ENCODE measurements at places on chromosomes 5 and 9.

GRCh38 chr9:22285066-22285465, 161.6 kb upstream of the DMRTA1 start:
- no peak for DNase-seq

DNA sequence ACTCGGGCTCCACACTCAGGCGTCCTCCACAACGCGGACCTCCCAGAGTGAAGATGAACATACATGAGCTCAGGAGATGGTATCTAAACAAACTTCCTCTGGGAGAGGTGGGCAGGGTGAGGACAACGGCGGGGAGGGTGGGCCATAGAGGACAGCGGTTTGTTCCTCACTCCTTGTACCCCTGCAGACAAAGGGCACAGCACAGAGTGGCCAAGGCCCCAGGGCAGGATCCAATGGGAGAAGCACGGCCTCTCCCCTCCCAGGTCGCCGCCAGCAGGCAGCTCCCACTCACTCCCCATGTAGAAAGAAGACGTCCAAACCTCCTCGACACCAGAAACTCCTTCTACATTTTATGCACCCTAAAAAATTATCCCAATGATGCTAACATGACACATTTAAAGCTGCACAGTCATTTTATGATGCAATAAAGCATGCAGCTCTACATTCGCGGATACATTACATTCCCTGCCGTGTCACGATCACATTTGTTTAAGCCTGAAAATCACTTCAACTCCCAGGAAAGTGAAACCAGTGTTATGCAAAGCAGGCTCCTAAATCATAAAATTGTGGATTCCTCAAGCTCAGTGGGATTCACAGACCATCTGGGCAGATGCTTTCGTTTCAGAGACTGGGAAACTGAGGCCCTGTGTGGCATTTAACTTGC, 87.5 kb upstream of the SARDH start:
- DNase-seq, result no peak

DNA sequence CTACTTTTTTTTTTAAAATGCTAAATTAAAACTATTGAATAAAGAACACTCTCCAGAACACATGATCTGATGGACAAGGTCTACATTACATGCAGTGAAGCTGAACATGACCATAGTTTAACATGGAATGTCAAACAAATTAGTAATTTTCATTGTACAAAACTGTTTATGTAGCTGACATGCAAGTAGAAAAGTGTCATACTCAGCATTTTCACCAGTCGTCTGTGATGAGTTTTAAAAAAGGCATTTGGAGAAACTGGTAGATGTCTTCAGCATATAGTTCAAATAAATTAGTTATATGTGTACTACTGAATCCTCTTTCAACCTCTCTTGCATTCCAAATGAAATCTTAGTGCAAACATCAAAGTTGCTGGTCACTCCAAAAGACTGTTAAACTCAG, 301.9 kb downstream of the FER start:
- DNase-seq, result no peak

- no peak for DNase-seq
Observed at GRCh38 chr9:135212961-135213360, 125.5 kb downstream of the OLFM1 start.

GRCh38 chr5:43309637-43310036, 3.6 kb downstream of the HMGCS1 start:
- no peak for DNase-seq

DNA sequence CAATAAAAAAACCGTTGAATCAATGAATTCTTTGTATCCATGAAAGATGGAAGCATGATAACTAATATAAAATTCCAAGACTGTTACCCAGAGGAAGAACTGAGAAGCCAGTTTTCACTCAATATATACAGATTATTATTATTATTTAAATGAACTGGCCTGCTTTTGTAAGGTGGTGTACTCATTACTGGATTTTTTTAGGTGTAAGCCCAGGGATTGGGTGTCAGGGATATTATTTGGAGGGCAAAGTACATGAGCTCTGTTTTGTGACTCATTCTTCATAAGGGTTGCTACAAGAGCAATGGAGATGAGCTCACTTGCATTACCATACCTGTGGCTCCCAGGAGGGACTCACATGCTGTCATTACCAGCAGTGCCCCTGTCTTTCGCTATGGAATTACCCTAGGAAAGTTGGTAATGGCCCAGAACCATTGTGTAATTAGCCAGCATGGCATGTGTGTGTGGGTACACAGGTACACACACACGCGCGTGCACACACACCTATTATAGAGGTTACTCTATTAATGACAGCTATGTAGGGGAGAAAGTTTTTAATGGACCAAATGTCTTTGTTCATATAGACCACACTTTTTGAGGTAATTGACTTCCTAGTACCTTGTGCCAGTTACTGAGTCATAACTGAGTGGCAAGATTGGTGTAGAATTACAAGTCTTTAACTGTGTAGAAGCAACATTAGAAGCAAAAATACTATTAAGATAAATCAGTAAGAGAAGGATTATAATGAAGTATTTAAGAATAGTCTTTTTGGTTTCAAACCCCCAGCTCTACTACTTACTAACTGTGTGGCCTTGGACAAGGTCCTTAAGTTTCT, 143.4 kb downstream of the GDNF start:
- no peak for DNase-seq

DNA sequence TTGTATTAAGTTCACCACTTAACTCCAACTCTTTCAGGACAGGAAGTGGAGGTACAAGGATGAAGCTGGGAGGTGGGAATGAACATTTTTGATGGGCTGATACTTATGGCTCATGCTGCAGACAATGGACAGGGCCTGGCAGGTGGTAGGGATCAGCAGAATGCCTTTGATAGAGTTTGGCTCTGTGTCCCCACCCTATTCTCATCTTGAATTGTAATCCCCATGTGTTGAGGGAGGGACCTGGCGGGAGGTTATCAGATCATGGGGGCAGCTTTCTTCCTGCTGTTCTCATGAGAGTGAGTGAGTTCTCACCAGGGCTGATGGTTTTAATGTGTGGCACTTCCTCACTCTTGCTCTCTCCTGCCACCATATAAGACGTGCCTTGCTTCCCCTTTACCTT, 87.3 kb upstream of the PRLR start:
- DNase-seq, result no peak

GRCh38 chr5:178467205-178467567, 123.0 kb downstream of the COL23A1 start:
- DNase-seq, result no peak

- DNase-seq, result no peak
Observed at GRCh38 chr5:151670083-151670686, 16.5 kb downstream of the SPARC start.

- no peak for DNase-seq
Observed at GRCh38 chr5:7728076-7728475, 122.9 kb downstream of the CFAP90 start.

DNA sequence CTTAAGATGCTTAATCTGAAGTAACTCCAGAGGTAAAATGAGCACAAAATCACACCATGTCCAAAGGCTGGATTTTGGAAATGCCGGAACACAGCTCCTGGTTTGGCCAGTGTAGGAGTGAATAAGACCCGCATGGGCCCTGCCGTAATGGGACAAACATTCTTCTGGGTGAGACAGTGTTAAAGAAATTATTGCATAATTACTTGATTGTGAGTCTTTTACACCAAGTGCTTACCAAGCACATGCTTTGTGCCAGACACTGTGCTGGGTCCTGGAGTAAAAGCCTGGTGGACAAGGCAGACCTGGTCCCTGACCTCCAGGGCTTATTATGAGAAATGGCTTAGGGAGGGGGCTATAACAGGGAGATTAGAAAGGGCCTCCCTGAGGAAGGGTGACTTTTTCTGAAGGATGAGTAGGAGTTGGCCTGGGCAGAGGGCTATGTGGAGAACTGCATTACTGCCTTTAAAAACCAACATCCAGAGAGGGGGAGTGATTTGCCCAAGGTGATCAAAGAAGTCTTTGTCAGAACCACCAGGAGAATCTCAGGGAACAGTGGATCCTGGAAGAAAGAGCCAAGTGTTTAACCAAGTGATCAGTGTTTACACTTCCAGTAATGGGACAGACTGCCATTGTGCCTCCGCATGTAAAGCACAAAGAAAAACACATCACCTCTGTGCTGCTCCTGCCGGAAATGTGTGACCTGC, 3.5 kb downstream of the PDE6A start:
- no peak for DNase-seq

DNA sequence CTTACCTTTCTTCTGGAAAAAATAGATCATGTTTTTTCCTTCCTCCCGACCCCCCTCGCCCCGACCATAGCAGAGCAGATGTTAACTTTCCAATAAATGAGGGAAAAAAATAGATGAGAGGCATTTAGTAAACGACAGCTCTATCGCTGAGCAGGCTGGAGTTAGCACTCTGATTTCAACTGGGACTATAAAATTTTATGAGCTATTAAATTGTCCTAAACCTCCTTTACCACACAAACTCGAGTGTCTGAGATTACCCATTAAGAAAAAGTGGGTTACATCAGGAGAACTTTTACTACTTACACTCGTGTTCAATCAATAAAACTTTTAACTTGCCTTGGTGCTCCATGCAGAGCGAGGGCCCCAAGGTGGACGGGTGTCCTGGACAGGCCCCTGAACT, 59.8 kb upstream of the RNU6ATAC start:
- DNase-seq, result no peak

GRCh38 chr9:87115785-87116184, 168.5 kb upstream of the GAS1 start:
- DNase-seq, result no peak
